ENCODE measurements at places on chromosomes 5 and 9.

- DNase-seq = no peak
Observed at GRCh38 chr5:149256451-149256850, 15.2 kb upstream of the AFAP1L1 start.

- DNase-seq = no peak
Observed at GRCh38 chr5:180096616-180097015, 25.1 kb upstream of the RNF130 start.

GRCh38 chr5:152349683-152350526, 55.2 kb downstream of the NMUR2 start:
- DNase-seq = peak; percentile 48

DNA sequence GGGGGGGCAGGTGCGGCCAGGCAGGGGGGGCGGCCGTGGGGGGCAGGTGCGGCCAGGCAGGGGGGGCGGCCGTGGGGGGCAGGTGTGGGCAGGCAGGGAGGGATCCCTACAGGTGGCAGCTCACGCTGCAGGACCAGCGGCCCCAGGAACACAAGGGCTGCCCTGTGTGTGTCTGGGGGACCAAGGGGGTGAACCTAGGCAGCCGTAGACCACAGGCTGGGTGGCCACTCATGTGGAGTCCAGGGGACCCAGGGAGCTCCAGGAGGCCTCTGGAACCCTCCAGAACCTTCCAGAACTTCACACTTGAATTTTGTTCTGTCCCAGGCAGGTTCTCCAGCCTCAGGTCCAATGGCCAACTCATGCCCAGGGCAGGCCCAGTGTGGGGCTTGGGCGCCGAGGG, 51.6 kb upstream of the EGFL7 start:
- no peak for DNase-seq

DNA sequence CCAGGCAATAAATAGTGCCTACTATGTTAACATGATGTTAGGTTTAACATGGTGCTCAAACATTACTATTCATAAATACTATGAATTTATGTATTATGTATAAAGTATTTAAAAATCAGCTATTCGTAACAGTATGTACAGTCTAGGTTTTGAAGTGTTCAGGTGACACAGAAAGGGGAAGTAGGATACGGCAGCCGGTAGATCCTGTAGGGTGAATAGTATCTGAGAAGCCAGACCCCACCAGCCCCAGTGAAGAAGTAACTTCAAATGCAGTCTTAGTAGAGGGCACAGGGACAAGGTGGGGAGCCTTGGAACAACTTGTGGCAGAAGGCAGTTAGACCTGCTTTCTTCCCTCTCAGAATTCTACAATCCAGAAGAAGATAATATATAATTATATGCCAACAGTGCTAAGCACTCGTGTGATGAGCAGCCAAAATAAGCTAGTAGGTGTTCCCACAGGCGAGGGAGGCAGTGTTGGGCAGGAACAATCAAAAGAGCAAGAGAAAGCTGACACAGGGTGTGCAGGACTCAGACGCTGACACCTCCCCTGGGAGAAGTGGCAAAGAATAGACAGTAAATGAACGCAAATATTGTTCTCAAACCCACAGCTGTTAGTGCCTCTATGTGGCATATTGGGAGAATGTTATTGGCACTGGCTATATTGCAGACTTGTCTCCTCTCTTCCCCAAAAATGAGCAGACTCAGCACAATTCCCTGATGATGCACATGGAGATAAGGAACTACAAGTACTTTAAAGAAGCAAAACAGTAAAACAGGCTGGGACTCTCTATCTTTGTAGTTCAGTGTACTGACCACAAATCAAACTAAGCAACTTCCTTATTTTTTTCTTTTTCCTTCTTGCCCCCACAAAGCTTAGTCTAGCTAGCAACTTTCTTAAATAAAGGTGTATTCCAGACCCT, 4.6 kb downstream of the ZNF367 start:
- no peak for DNase-seq

DNA sequence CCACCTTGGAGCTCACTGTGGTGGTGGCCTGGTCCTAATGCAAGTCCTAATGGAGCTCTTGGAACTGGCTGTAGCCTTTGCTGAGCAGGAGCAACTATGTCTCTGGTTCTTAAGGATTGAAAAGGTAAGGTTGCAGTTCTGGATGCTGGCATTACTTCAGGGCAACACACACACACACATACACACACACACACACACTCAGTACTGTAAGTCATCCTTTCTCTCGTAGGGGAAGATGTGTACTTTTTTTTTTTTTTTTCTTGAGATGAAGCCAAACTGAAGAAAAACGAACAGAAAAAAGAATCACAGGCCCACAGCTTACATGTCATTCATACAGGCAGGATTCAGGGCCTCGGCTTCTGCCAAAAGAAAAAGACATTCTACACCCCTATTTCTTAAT, 81.1 kb upstream of the RPS23 start:
- peak; percentile 35 for DNase-seq

DNA sequence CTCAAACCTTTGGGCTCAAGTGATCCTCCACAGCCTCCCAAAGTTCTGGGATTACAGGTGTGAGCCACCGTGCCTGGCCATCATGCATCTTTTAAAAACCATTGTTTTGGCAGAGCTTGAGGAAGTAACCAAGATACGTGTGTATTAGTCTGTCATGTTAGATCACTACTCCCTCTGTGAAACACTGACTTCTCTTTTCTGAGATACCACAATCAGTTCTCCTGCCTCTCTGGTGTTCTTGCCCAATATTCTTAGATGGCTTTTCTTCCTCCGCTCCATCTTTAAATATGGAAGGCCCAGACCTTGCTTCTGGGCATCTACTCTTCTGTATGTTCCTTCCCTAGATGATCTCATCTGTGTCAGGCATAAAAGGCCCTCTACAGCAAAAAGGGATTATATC, 14.2 kb upstream of the CCNB1 start:
- no peak for DNase-seq

DNA sequence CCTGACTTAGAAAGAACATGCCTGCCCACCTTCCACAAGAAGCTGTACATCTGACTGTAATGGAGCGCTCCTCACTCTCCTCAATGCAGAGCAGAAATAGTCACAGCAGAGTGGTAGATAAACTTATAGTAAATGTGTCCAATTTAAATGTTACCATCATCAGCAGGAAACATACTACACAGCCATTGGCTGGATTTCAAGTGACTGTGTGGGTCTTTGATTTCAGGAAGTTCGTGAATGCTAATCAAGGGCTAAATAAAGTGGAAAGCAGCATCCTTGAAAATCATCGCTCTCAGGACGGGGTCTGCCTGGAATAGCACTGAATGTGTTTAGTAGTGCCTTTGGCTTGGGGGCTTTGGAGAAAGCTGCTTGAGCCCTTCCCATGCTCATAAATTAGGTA, 32.4 kb upstream of the CRHBP start:
- DNase-seq = no peak

- DNase-seq = no peak
Observed at GRCh38 chr5:77718934-77719610, 57.1 kb downstream of the TBCA start.

- no peak for DNase-seq
Observed at GRCh38 chr5:38497946-38498345, 58.5 kb downstream of the LIFR start.

DNA sequence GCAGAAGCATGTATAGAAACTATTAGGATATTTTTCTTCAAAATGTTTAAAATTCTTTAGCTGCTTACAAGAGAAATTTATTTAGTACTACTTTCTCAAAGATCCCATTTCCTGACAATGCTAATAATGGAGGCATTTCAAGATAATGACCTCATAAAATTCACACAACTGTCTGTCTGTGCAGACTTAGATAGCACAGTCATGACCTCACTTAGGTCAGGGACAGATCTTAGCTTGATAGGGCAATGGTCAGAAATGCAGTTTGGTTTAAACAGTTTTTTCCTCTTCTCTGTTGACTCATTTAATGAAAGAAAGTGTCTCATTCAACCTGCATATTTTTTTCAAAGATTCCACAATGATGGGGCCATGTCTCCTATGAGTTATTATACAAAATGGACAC, 128.4 kb downstream of the GRIA1 start:
- DNase-seq = no peak

DNA sequence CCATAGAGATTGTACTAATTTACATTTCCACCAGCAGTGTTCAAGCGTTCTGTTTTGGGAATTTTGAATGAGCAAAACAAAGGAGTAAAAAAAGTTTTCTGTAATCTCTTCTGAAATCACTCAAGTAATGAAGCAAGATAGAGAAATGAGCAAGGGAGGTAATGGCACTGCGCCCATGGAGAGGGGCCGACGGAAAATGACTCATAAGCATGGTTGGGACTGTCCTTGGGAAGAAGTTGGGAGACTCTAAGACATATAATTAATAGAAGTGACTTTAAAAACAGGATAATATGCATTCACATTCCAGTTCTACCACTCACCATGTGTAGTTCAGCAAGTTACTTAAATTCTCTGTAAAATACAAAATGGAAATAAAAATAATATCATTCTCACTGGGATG, 62.5 kb upstream of the C5orf46 start:
- DNase-seq = no peak

GRCh38 chr9:97397220-97397619, 14.7 kb upstream of the TDRD7 start:
- DNase-seq = no peak

- no peak for DNase-seq
Observed at GRCh38 chr9:125970340-125970739, 223.2 kb downstream of the PBX3 start.

DNA sequence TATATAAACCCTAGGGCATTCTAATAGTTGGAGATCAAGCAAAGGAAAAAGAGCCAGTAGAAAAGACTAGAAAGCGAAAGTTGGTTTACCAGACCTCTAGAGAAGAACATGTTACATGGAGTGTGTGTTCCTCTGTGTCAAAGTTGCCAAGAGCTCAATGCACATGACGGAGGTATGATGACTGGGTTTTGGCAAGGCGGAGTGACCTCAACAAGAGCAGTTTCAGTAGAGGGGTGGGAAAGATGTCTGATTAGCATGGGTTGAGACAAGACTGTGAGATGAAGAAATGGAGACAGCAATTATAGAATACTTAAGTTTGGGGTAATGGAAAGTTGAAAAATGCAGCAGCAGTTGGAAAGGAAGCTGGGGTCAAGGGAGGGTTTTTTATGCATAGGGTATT, 1.6 kb downstream of the ANKDD1B start:
- DNase-seq = no peak

GRCh38 chr5:59299006-59299405, 594.5 kb downstream of the PDE4D start:
- DNase-seq = no peak

- DNase-seq = no peak
Observed at GRCh38 chr5:143311428-143311827, 92.1 kb downstream of the NR3C1 start.

GRCh38 chr5:170471551-170472178, 32.2 kb upstream of the KCNIP1 start:
- DNase-seq = no peak

DNA sequence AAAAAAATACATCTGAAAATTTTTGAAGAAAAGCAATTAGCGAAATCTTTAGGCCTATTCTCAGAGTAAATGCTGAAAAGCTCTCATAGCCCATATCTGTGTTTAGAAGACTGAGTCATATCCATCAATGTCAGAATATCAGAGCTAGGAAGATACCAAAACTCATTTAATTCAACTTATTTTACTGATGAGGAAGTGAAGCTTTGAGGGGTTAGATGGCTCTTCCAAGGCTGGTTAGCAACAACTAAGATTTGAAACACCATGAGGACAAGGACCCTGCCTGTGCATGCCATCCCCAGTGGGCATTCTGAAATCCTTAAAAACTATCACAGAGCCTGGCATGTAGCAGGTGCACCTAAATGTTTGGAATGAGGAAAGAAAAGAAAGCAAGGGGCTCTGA, 2.5 kb downstream of the FREM1 start:
- DNase-seq = no peak

GRCh38 chr5:1638658-1639400, 115.1 kb upstream of the LPCAT1 start:
- no peak for DNase-seq

DNA sequence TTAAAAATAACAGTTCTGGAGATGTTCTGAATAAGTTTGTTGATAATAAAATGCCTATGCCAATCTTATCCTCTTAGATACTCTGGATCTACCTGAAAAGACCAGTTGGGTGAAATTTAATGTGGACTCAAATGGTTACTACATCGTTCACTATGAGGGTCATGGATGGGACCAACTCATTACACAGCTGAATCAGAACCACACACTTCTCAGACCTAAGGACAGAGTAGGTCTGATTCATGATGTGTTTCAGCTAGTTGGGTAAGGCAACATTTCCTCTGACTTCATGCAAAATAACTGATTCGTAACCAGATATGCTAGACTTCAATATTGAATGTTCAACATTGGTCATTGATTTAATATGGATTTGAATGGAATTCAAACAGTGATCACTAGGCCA, 27.0 kb downstream of the ERAP2 start:
- DNase-seq = no peak

- DNase-seq = no peak
Observed at GRCh38 chr5:154620411-154620810, 134.8 kb upstream of the LARP1 start.

- no peak for DNase-seq
Observed at GRCh38 chr9:130295945-130296782, 30.6 kb downstream of the HMCN2 start.

- DNase-seq = peak; percentile 99
Observed at GRCh38 chr5:181223058-181223728, at the start of gene TRIM41. Gene TRIM41, plus strand, starts transcription at chr5:181223281. Its CDS starts 719 bp downstream, at chr5:181224000.

GRCh38 chr5:53913941-53914340, 353.5 kb downstream of the NDUFS4 start:
- no peak for DNase-seq

All from tongue (tissue), 3 donors.